ENCODE measurements at places on chromosomes 5 and 9. TPM values are rescaled to one million over a fixed set of nuclear protein-coding genes. Genes with fewer than 3 reads are reported as not detected.

DNA sequence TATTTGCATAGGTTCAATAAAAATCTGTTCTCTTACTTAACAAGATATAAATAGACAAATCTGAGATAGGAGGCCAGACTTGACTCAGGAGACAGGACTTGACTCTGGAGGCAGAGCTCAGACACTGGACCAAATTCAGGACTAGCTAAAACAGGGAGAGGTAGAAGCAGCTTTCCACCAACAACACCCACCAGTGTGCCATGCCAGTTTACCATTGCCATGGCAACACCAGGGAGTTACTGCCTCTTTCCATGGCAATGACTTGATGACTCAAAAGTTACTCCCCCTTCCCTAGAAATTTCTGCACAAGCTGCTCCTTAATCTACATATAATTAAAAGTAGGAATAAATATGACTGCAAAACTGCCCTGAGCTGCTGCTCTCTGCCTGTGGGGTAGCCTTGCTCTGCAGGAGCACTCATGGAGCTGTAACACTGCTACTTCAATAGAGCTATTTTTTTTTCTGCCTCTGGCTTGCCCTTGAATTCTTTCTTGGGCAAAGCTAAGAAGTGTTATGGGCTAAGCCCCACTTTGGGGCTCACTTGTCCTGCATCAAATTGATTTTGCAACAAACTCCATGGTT is 473.0 kb downstream of the PLK2 start:
- no peak for DNase-seq

LECT2 gene
- not detected for total RNA-seq

GRCh38 chr5:56006094-56006493 is 11.3 kb upstream of the IL6ST start:
- DNase-seq, result no peak

DNA sequence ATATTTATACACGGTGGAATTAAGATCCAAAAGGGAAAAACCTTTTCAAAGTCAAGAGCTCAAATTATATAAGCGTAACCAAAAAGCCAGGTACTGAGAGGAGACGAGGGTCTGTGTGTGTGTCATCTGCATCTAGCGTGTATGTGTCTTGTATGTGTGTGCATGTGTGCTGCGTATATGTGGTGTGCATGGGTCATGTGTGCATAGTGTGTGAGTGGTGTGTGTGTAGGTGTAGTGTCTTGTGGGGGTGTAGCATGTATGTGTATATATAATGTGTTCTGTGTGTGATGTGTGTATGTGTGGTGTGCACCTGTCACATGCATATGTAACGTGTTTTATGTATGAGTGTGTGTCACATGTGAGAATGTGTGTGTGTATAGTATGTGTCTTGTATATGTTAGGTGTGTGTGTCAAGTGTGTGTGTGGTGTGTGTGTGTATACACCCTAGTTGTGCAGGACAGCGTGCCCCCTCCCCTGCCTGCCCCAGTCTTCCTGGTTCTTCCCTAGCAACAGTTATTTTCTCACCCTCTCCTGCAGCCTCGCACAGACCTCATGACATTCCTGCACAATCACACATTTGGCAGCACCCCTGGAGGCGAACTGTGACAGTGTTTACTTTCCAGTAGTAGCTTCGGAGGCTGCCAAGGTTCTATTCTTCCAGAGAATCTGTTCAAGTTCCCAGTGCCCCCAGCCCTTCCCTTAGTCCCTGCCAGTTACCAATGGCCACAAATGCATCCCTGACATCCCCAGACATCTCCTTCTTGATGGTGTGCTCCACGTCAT is 27.1 kb upstream of the TNIP1 start:
- no peak for DNase-seq

STKLD1 gene
- 7.0 TPM for total RNA-seq

GRCh38 chr9:97518166-97518908 is 16.9 kb downstream of the TMOD1 start:
- DNase-seq, result peak; percentile 77

DNA sequence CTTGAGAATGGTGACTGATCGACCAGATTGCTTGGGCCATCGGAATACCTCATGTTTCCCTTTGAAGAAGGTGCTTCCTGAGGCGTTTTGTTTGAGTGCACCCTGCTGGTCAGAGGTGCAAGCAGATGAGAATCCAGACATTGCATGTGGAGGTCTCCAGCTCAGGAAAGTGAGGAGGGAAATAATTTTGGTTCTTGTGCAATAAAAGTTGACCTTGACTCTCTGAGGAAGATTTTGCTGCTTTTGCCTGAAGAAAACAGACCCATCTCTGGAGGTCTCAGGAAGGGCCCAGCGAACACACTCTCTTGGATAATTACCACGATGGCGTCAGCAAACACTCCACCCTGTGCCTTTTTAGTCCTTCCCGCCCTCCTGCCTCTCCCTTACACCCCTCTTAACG is 69.7 kb downstream of the GRAMD2B start:
- no peak for DNase-seq

DNA sequence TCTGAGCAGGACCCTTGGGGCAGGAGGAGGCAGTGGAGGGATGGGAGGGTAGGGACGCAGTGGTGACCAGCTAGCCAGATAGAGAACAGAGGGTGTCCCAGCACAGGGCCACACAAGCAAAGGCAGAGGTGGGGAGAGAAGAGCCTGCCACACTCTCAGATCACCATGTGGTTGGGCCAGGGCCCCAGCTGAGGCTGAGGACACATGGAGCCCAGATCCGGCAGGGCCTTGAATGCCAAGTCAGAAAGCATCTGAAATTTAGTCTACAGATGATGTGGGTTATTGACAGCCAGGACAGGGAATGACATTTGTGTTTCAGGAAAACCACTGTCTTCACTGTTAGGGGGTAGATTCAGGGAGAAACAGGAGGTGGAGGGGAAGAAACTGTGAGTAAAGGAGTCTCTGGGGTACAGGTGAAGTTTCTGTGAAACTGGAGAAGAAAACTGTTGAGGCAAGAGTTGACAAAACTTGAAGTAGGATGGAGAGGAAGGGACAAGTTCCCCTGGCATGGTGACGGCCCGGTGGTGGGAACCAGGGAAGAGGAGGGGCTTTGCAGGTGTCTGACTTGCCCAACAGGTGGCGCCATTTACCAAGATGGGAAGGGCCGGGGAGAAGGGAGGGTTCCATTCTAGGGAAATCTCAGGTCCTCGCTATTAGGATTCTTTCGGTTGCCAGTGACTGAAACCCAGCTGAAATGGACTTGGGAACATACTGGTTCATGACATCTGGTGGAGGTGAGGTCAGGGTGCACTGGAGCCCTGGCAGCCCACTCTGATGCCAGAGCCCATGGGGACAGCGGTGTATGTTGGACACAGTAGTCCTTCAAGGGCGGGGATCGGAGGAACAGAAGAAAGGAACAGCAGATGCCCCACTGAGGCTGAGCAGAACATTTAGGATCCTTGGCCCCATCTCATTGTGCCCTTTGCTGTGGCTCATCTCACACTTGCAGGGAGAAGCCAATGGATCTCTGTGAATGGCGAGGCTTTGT is 100.1 kb downstream of the KCNIP1 start:
- DNase-seq, result no peak

ANKH gene
- total RNA-seq, result 44.0 TPM

STXBP1 gene
- total RNA-seq, result 17.4 TPM

- no peak for DNase-seq
Measured at GRCh38 chr5:127440831-127441230, 76.6 kb upstream of the PRRC1 start.

ACSL6 gene
- total RNA-seq, result 0.32 TPM

GRCh38 chr5:111853748-111854147 is 96.8 kb upstream of the NREP start:
- no peak for DNase-seq

CD72 gene
- total RNA-seq, result 5.6 TPM

DNA sequence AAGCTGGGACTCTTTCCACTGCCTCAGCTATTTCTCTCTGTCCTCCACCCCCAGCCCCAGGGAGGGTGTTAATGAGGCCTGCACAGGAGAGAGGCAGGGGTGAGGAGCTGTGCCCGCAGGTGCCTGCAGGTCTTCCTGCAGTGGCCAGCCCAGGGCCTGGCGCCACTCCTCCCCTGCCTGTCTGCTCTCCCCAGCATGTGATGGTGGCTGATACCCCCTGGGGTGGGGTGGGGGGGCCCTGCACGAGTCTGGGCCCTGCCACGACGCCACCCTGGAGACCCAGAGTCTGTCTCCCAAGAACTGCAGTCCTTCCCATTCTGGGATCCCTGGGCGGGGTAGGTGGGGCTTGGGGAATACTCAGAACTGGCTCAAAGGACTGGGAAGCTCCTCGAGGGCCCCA is 166.4 kb upstream of the SMIM23 start:
- no peak for DNase-seq

GPR21 gene
- total RNA-seq, result 2.7 TPM

CCDC192 gene
- total RNA-seq, result not detected

DNA sequence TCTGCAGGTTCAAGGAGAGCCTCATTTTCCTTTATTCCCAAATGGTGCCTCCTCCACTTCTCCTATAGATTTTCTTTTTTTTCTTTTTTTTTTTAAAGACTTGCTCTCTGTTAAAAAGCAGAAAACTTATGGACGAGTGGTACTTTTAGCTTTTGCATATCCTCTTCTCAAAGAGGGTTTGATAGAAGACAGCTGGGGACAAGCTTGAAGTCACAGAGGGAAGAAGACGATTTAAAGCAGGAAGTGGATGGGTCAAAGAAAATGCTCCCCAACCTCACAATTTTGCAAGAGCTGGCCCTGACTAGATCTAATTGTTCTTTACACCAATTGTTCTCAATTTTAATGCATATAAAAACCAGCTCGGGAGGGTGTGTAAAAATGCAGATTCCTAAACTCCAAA is 48.9 kb downstream of the APBA1 start:
- no peak for DNase-seq

- no peak for DNase-seq
Measured at GRCh38 chr9:114153761-114154599, 1.4 kb upstream of the COL27A1 start.

DNA sequence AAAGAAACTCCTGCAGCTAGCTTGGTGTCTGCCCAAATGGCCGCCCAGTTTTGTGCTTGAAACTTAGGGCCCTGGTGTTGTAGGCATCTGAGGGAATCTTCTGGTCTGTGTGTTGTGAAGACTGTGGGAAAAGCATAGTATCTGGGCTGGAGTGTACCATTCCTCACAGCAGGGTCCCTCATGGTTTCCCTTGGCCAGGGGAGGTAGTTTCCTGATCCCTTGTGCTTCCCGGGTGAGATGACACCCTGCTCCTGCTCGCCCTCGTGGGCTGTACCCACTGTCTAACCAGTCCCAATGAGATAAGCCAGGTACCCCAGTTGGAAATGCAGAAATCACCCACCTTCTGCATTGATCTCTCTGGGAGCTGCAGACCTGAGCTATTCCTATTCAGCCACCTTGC is 182.8 kb downstream of the GDNF start:
- peak; percentile 66 for DNase-seq

- DNase-seq, result peak; percentile 94
Measured at GRCh38 chr9:121499427-121500164, at the start of gene GGTA1. TSS of gene GGTA1 (minus strand) at chr9:121499844. CDS start at chr9:121467922, 31,922 bp downstream.

GRCh38 chr9:32171339-32171738 is 213.1 kb upstream of the ACO1 start:
- DNase-seq, result no peak

PCDHGB4 gene
- total RNA-seq, result 8.9 TPM

- DNase-seq, result no peak
Measured at GRCh38 chr9:118302721-118303120, 598.5 kb downstream of the TLR4 start.

GRCh38 chr5:108747774-108748400 is at the start of gene FER:
TSS of gene FER (plus strand) at chr5:108747897. CDS start at chr5:108798183, 50,286 bp downstream.
- no peak for DNase-seq

DNA sequence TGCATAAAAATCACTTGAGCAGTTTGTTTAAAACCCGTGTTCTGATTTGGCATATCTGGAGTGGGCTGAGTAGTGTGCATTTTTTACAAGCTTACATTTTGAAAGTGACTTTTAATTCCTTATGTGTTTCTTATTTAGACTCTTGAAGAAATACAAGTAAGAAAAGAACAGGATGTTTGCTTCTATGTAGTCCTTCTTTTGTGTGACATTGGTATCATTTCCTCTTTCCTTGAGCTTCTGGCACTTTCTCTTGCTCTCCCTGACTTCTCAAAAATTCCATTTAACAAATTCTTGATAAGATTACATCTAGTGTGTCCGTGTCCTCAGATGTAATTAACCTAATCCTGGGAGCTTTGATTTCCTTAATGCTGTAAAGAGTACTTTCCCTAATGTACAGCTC is 12.5 kb downstream of the GARNL3 start:
- no peak for DNase-seq

DNA sequence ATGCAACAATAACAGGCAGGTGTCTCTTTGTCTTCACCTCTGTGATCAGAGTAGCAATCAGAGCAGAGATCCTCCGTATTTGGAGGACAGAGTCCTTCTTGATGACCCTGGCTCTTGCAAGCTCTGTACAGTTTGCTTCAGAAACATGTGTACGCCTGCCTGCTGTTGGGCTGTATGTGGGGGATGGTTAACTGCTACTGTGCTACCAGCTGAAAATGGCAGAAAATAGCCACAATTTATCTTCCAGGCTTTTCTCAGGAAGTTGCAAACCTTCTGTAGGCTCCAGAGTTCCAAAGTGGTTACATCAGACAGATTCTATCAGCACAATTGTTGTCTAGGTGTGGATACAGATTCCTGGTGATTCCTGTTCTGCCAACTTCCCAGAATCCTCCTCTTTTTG is 35.5 kb downstream of the DDX46 start:
- no peak for DNase-seq

GRCh38 chr5:127002390-127002789 is 28.0 kb downstream of the MARCHF3 start:
- DNase-seq, result no peak

DNA sequence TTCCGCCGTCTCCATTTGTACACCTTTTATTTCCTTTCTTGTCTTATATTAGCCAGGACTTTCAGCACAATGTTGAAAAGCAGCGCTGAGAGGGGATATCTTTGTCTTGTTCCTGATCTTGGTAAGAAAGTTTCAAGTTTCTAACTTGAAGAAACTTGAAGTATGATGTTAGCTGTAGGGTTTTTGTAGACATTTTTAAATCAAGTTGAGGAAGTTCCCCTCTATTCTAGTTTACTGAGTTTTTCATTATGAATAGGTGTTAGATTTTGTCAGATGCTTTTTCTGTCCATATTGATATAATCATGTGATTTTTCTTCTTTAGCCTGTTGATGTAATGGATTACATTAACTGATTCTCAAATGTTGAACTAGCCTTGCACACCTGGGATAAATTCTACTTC is 425.7 kb downstream of the PIK3R1 start:
- DNase-seq, result no peak

DNA sequence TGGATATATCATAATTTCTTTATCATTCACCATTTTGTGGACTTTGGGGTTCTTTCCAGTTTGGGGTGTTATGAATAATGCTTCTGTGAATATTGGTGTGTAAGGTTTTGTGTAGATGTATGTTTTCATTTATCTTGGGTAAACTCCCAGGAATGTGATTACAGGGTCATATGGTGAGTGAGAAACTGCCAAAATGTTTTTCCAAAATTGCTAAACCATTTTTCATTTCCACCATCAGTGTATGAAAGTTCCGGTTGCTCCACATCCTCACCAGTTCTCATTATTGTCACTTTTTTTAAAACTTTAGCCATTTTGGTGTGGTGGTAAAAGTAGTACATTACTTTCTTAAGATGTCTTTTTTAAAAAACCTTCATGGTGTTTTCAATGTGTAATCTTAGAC is 152.9 kb downstream of the NIPBL start:
- DNase-seq, result no peak

Measured in lower leg skin (tissue), 4 donors.